Aorta (tissue), 5 donors: ENCODE measurements at places on chromosomes 2 and 18. TPM values are rescaled to one million over a fixed set of nuclear protein-coding genes. Genes with fewer than 3 reads are reported as not detected.

GRCh38 chr18:24924066-24924716 is 427.8 kb downstream of the ZNF521 start:
- no peak for DNase-seq

DNA sequence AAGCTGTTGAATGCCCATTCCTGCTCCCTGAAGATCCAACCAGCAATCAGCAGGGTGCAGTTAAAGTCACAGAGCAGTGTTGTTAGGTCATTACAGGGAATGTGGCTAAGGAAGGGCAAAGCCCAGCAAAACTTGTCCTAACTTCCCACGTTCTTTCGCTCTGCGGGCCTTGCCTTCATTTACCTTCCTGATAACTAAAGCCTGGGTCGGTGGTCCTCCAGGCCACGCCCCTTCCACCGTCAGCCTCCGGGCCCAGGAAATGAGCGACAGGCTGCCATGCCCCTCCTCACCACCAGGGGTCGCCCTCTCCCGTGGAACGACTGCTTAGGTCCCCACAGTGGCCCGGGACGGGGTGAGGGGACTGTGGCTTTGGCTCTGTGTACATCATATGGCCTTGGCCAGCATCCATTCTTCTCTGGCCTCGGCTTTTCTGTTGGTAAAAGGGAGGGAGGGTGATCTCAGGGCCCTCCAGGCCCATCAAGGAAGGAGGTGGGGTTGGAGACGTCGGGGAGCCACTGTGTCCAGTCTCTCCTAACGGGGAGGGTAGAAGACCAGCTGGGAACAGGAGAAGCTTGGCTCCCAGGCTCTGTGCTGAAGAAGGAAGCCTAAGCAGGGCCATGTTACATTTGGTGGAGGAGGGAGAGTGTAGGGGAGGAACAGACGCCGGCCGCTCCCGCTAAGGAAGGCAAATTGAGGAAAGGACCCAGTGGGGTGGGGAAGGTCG is 2.2 kb downstream of the SH2D6 start:
- peak; percentile 97 for DNase-seq

DNA sequence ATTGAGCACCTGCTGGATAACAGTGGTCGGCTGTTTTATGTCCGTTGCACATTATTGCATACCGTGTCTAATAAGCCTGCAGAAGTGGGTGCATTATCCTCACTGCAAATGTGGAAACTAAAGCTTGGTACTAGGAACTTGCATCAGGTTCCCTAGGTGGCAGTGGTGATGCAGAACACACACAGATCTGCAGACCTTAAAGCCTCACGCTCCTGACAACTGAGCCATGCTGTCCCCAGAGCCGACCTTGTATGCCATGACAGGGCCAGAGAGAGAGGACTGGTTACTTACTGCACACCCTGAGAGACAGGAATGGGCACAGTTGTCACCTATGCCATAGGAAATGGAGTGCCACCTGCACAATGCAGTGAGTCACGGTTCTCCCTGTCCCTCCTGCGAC is 151.8 kb downstream of the SH3RF3 start:
- DNase-seq: no peak

GRCh38 chr2:37085731-37086147 is 1.4 kb downstream of the GPATCH11 start:
- DNase-seq: no peak

DNA sequence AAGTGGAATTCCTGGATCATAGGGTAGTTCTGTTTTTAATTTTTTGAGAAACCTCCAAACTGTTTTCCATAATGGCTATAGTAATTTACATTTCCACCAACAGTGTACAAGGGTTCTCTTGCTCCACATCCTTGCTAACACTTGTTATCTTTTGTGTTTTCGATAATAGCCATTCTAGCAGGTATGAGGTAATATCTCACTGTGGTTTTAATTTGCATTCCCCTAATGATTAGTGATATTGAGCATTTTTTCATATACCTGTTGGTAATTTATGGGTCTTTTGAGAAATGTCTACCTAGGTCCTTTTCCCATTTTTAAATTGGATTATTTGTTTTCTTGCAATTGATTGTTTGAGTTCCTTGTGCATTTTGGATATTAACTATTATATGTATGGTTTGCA is 39.6 kb downstream of the DIS3L2 start:
- DNase-seq: no peak

DNA sequence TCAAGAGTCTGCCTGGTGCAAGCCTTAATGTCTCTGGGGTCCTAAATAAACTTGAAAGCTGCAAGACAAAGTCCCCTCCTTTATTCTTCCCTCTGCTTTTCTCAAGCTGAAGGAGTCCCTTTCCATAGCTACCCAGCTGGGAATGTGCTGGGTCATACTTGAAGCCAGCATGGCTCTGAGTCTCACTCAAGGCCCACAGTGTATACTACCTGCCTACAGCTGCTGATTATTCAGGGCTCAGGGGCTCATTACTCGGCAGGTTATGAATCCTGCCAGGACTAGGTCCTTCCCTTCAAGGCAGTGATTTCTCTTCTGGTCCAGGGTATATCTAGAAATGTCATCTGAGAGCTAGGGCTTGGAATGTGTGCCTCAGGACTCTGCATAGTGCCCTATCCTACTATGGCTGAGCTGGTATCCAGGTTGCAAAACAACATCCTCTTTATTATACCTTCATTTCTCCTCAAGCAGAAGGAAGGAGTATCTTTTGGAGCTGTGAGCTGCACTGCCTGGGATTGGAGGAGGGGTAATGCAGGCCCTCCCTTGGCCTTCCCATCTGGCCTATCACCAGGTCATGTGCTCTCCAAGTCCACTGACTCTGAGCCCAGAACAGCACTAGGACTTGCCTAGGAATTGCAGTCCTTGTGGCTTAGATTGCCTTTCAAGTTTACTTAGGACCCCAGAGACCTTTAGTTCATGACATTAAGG is 22.3 kb downstream of the IL1RN start:
- DNase-seq: no peak

The CSRNP3 gene
- 3.7 TPM for total RNA-seq

- no peak for DNase-seq
These were observed 244.7 kb downstream of the KCNS3 start for GRCh38 chr2:18123211-18123570.

- no peak for DNase-seq
These were observed 33.6 kb downstream of the ZCCHC2 start for GRCh38 chr18:62556397-62556796.

The SH2D6 gene
- not detected for total RNA-seq

GRCh38 chr2:29518010-29518409 is 402.8 kb downstream of the CLIP4 start:
- no peak for DNase-seq

The C2orf76 gene
- 14.0 TPM for total RNA-seq

- DNase-seq: no peak
These were observed 219.6 kb downstream of the SNTG2 start for GRCh38 chr2:1170241-1170640.

The IL1F10 gene
- not detected for total RNA-seq

The IL18R1 gene
- 8.0 TPM for total RNA-seq
